Stimulated activated naive CD8-positive, alpha-beta T cell treated with anti-CD3 and anti-CD28 coated beads, Interleukin-15, amount 100 ng/mL, for 72 hours (primary cell): ENCODE measurements at places on chromosomes 6 and 20.

- DNase-seq, result peak; percentile 92
Observed at GRCh38 chr20:44475694-44476560, at the start of gene TTPAL. TTPAL (plus strand) TSS chr20:44475874; CDS start chr20:44480000, 4,126 bp downstream.

DNA sequence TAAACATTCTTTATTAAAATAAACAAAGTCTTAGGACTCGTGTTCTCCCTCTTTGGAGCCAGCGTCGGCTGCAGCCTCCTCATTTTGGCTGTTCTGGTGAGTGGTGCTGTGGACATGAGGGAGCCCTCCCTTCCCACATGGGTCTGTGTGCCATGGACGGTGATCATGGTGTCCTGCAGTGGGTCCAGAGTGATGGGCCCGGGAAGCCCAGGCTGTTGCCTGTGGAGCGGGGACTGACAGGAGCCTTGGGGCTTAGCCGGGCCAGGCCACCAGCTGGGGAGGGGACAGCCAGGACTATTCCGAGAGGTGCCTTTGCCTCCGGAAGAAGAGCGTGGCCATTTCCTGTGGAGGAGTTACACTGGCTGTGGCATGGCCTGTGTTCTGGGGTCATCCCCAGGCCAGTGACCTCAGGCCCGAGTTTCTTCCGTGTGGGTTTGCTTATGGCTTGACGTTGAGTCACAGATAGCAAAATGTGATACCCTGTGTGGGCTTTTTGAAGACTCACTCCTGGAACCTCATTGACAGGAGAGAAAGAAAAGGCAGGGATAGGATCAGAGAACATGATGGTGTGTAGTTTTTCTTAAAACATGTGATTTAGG is 153.4 kb downstream of the DTNBP1 start:
- DNase-seq, result no peak

DNA sequence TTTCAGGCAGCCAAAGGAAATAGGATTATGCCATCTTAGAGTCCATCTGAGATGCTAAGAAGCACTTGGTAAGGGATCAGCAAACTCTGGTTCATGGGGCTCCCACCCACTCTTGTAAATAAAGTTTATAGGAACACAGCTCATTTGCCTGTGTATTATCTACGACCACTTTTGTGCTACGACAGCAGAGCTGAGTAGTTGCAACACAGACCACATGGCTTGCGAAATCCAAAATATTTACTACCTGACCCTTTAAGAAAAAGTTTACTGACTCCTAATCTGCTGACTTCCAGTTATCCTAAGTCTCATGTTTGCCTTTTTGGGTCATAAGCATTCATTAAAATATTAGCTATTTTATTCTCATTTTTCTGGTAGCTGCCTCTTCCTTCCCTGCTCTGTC is 859.0 kb downstream of the QKI start:
- DNase-seq, result no peak

GRCh38 chr6:124993327-124993726 is 31.1 kb downstream of the RNF217 start:
- no peak for DNase-seq

- DNase-seq, result no peak
Observed at GRCh38 chr20:48381353-48382120, 446.3 kb downstream of the PREX1 start.

DNA sequence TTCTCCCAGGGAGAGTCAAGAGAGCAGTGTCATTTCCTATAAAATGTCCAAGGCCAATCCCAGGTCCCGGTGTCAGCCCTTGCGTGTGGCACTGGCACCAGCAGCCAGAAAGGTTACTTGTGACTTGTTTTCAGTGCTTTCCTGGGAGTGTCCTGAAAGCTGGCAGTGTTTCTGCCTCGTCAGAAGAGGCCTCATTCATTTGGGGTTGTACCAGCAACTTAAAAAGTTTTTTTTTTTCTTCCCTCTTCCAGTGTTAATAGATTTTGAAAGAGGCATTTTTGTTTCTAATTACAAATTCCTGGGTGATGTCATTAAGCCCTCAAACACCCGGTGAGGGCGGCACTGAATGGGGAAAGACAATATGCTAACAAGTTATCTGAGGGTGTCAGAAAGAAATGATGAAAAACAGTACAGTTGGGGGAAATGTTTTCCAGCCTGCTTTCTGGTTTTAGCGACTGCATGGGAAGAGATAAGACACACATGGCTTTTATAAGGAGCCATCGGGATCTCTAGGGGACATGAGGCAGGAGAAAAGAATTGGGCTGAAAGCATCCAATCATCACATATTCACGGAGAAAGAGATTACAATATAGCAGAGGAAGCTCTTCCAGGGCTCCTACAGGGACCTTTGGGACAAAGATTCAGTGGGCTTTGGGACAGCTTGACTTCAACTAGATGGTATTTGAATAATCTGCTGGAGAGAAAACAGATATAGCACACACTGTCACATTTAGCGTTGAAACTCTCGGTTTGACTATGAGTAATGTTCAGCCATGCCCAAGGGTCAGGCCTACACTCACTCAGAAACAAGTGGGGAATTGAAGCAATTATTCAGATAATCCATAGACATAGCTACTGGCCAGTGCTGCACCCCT is 153.0 kb downstream of the BCAS1 start:
- no peak for DNase-seq

DNA sequence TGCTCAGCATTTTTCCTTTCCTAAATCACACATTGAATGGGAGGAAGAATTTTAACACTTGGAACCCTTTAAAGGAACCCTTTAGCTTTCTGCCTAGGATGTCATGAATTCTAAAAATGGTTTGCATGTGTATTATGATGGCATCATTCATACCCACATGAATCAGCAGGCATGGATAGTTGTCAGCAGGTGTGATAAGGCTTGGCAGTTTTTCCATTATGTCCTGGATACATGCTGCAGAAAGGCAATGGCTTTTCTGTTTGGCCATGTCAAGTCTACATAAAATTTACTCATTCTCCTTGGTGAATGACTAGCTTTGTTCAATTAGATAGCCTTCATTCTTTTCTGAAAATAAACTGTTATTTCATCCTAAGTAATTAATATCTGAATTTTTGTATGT is 353.7 kb downstream of the GRIK2 start:
- no peak for DNase-seq

- DNase-seq, result no peak
Observed at GRCh38 chr20:60690771-60691170, 561.3 kb upstream of the CDH4 start.

GRCh38 chr20:9215539-9215938 is 146.7 kb downstream of the PLCB4 start:
- DNase-seq, result no peak

- peak; percentile 40 for DNase-seq
Observed at GRCh38 chr6:45677381-45678284, 299.9 kb upstream of the SUPT3H start.

DNA sequence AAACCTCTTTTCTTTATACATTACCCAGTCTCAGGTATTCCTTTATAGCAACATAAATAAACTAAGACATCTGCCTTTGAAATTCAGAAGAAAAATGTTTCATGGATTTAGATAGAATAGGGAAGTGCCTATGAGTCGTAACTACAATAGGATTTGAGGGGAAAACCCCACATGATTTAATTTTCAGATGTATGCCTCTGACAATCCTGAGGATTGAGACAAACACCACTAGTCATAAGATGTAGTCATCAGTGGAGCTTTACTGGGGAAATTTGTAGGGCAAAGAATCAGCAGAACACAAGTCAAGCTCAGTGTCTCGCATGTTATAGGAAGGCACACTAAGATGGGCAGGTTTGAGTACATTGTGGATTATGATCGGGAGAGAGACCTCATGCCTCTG is 566.4 kb downstream of the BMP2 start:
- no peak for DNase-seq

DNA sequence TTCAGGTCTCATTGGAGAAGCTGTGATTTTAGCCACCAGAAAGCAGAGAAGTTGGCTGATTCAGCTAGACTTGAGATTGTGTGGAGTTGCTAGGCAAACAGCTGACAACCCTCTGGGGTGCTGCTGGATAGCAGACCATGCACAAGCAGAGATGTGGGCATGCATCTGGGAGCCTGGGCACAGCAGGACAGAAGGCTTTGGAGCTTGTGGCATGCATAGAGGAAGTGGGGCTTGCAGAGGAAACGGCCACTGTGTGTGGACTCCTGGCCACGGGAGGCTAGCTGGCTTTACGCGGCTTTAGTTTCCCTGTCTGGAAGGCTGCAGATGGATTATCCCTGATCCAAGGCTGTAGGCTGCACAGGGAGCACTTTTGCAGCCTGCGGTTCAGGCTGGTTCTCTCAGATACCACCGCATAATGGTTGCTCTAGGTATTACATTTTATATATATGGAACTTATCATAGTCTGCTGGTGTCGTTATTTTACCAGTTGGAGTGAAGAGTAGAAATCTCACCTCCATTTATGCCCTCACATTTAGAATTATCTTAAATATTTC is 10.4 kb downstream of the ZNF831 start:
- no peak for DNase-seq

DNA sequence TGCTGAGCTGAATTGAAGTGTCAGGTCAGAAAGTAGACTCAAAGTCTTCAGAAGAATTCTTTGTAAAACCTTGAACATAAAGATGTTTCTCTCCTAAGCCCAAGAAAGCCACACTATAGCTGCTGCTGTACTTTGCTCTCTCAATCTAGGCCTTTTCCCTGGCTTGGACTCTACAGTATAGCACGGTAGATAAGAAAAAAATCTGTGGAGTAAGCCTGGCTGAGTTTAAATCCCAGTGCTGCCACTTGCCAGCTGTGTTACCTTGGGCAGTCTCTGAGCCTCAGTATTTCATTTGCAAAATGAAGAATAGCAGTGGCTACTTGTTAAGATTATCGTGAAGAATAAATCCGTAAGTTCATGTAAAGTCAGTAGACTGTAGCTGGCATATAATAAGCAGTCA is 53.3 kb upstream of the UFL1 start:
- DNase-seq, result no peak

DNA sequence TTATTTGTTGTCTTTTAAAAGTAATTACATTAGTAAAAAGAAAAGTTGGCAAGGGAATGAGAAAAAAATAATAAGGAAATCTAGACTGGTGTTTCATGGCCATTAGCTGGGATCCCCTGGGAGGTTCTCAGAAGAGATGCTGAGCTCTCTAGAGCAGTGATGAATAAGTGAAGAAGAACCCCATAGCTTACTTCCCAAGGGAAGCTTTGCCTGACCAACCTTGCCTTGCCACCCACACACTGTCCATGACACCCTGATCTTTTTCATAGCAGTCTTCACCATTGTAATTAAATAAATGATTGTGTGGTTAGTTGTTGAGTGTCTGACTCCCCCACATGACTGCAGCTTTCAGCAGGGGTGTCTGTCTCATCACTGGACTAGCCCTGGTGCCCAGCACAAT is 5.9 kb downstream of the C6orf163 start:
- no peak for DNase-seq

DNA sequence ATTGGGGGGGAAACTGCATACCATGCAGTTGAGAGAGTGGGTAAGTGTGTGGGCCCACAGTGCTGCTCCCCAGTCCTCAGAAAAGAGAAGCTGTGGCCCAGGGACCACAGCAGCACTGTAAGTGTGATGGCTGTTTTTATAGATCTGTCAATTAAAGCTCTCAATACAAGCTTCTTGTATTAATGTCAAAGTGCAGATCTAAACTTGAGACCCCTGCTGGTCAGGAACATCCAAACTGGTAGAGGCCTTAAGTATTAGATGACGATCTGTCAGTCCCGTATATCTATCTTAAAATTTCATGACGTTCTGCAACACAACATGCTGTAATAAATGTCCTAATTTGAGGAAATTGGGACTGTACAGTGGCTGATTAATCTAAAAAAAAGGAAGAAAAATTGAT is 74.8 kb downstream of the TULP4 start:
- no peak for DNase-seq

- DNase-seq, result peak; percentile 57
Observed at GRCh38 chr6:163554663-163555062, 140.1 kb downstream of the QKI start.

DNA sequence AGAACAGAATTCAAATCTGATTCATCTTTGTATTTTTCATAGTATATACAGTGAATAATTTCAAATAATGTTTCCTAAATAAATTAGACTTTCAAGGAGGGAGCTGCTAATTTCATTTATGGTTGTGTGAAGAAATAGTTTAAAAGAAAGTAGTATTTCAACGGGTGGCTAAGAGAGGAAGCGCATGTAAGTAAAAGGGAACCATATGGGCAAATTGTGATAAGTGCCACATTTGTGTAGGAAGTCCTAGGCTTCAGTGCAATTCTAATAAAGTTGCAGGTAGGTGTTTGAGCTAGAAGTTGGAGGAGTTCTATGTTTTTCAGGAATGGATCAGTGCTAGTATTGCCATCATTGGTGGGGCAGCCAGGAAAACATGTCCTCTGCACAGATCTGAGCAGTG is 178.8 kb upstream of the PRDM1 start:
- DNase-seq, result no peak

- no peak for DNase-seq
Observed at GRCh38 chr6:11069760-11070159, 23.9 kb upstream of the SMIM13 start.

DNA sequence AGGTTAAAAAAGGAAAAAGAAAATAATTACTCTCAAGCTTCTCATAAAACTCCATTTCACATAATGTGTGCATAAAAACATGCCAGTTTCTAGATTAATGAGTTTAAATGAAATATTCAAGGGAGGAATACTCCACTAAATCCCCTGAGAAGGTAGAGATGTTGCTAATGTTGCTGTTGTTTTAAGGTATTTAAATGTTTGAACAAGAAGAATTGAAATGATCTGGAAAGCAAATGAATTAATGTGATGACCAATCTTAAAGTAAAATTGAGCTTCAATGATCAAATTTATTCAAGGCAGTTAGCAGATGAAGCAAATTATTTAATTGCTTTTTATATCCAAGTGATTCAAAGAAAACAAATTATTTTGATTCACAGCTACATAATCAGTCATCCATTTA is 804.4 kb downstream of the EYS start:
- DNase-seq, result no peak
